ENCODE measurements at places on chromosomes 2 and 18. TPM values are rescaled to one million over a fixed set of nuclear protein-coding genes. Genes with fewer than 3 reads are reported as not detected.

The MOCOS gene
- 0.54 TPM for total RNA-seq

The UGT1A3 gene
- not detected for total RNA-seq

The CFC1 gene
- not detected for total RNA-seq

The OBSL1 gene
- total RNA-seq = 32.1 TPM

The FNDC4 gene
- total RNA-seq = 8.3 TPM

The ACKR3 gene
- 6.4 TPM for total RNA-seq
